ENCODE measurements at places on chromosomes 1 and 21.

- DNase-seq, result peak; percentile 60
These were observed 32.4 kb upstream of the ECE1 start for GRCh38 chr1:21322681-21323016.

DNA sequence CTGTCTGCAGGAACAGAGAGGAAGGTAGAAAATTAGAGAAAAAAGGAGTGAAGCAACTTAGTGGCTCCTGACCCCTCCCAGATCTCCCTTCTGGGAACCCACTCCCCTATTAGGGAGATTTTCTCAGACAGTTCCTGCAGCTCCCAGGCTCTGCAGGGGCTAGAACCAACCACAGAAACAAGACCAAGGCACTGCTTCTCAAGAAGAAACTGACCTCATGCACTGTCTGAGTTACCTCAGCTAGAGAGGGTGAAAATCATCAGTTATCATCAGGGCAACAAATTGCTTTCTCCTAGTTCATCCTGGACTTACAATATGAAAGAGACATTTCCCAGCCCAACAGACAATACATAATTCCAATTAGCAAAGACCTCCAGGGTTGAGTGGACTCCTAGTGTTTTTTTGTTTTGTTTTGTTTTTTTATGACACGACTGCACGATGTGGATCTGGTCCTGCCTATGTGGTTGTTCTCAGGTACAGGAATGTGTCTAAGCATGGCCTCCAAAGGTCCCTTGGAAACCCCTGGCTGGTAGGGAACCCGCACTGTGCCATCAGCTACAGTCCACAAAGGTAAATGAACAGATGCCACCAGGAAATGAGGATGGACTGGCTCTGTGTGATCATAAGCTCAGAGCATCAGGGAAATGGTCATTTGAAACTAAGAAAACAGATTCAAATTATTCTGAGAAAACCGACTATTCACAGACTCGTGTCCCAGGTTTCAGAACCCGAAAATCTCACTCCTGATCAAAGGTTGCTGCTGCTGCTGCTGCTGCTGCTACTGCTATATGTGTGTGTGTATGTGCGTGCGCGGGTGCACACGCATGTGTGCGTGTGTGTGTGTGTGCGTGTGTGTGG, 65.3 kb downstream of the LAMC2 start:
- DNase-seq, result no peak

DNA sequence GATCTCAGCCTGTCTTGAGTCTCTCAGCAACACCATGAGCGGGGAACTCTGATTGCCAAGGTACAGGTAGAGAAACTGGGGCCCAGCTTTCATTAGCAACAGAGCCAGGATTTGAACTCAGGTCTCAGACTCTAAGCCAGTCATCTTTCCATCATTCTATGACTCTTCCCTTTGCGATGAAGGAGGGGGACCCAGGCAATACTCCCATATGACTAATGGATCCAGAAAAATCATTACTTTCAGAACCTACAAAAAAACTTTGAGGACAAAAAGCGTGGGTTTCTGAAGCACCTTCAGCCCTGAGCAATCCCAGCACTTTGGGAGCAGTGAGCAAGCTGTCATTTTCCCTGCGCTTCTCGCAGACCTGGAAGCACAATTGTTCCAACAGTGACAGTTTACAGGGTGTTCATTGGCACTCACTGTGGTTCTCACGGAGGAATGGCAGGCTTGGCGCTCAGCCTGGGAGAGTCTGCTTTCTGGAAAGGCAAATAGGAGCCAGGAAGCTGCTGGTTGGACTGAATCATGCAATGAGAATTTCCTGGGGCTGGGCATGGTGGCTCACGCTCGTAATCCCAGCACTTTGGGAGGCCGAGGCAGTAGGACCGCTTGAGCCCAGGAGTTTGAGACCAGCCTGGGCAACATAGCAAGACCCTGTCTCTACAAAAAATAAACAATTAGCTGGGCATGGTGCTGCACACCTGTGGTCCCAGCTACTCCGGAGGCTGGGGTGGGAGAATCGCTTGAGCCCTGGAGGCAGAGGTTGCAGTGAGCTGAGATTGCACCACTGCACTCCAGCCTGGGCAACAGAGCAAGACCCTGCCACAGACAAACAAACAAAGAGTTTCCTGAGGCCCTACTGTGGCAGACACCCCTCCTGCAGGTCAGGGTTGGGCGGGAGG, 40.1 kb downstream of the SLC2A7 start:
- peak; percentile 98 for DNase-seq

GRCh38 chr1:193011406-193011805, 47.8 kb downstream of the UCHL5 start:
- DNase-seq, result no peak

DNA sequence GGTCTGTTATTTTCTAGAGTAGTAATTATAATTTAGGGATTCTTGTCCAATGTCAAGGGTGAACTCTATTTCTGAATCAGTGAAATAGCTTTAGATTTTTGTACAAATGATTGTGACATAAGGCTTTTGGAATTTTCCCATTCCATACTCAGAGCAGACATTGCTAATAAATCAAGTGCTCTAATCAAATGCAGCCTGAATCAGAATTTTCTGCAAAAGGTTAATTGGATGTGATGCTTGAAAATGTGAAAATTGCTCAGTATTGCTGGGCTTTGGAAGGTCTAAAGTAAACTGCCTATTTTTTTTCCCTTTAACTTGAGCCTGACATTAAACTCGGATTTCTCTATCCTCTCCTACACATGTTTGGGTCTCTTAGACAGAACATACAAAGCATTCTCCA, 23.2 kb downstream of the SGIP1 start:
- DNase-seq, result no peak

DNA sequence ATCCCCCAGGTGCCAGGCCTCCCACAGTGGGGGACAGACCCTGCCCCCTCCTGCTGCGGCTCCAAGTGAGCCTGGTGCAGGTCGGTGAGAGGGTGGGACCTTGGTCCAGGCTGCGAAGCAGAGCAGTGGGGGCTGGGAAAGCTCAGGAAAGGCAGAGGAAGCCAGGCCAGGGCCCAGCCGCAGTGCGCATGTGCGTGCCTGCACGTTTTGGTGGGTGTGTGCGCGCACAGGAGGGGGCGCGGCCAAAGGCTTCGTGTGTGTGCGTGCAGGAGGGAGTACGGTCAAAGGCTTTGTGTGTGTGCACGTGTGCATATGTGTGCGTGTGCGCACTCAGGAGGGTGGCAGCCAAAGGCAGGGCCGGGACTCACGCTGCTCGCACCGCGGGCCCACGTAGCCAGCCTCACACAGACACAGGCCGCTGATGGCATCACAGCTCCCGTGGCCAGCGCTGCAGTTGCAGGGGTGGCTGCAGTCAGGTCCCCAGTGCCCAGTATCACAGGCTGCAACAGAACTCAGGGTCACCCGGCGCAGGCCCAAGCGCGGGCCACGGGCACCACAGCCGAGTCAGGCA, 45.9 kb downstream of the ARHGEF16 start:
- no peak for DNase-seq

GRCh38 chr1:210072129-210072528, 134.1 kb downstream of the SYT14 start:
- no peak for DNase-seq

DNA sequence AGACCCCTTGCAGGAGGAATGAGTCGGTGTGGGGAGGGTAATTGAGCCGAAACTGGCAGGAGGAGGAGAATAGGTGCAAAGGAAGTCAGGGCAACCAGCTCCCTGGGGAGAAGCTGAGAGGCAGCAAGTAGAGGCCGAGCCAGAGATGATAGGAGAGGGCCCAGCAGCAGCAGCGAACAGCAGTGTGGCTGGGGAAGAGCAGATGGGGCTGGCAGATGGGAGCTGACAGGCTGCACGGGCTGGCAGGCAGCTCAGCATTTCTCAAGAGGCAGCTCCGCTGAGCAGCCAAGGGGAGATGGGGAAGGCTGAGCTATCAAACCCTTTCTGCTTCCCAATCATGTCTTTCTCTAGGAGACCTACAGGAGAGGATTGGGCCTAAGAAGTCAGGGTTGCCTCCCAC, 158.2 kb downstream of the TRIM33 start:
- peak; percentile 63 for DNase-seq

- no peak for DNase-seq
These were observed 3.0 kb upstream of the TENT5C start for GRCh38 chr1:117602862-117603261.

GRCh38 chr1:235054936-235055335, 73.7 kb downstream of the TOMM20 start:
- no peak for DNase-seq

- DNase-seq, result no peak
These were observed 136.2 kb downstream of the SLC35F3 start for GRCh38 chr1:234040446-234041317.

DNA sequence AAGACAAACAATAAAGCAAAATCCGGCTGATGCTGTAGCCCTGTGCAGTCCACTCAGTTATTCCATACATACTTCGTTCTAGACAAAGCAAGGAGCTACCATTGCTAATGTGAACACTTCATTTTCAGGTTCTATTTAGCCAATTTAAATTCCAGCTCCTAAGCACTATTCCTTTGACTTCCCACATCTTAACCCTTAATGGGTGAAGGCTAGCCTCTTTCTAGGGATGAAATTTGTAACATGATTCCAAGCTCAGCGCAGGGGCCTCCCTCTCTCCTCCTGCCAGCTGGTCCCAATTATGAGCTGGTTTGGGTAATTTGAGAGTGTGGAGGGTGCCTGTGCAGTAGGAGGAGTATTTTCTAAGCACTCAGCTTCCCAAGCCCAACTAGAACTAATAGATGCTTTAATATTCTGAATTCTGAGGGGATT, 53.9 kb upstream of the PTGFRN start:
- DNase-seq, result no peak

GRCh38 chr1:68111519-68112436, 61.4 kb upstream of the DIRAS3 start:
- peak; percentile 92 for DNase-seq

DNA sequence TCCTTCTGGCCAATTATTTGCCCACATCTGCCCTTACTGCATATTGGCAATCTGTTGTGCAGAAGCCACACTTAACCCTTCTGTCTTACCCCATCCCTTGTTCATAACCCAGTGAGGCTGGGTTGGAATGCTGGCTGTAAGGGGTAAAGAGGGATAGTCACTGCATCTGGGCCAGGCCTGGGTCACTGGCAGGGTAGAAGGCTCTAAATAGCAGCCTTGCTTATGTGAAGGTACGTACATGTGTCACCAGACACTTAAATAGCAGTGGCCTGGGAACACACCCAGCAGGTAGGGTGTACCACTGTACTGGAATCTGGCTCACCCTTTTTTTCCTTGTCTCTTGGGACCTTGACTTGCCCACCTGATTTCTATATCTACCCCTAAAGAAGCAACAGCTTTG, 9.9 kb upstream of the TARS2 start:
- DNase-seq, result peak; percentile 10

- DNase-seq, result peak; percentile 49
These were observed 4.5 kb upstream of the TUFT1 start for GRCh38 chr1:151535326-151536271.

- peak; percentile 50 for DNase-seq
These were observed 22.2 kb upstream of the PTPN14 start for GRCh38 chr1:214573386-214574318.

DNA sequence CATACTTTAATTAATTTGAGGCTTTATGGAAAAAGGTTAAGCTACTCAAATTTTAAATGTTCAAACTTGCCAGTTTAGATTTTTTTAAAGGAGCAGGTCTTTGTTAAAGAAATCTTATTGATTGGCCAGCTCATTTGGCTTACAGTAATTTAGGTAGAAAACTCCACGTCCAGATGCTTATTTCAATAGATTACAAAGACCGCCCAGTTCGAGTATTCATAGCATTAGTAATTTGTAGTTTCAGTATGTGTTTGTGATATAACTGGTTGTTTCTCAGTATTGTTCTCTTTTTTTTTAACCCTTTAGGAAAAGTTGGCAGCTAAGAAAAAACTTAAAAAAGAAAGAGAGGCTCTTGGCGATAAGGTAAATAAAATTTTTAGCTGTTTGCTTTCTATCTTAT, 1.6 kb downstream of the RPF1 start:
- DNase-seq, result no peak

GRCh38 chr1:57832612-57833011, 408.8 kb upstream of the DAB1 start:
- no peak for DNase-seq

GRCh38 chr1:64195081-64195395, 8.4 kb upstream of the UBE2U start:
- no peak for DNase-seq

- DNase-seq, result peak; percentile 7
These were observed 76.5 kb upstream of the DESI2 start for GRCh38 chr1:244576259-244576892.

DNA sequence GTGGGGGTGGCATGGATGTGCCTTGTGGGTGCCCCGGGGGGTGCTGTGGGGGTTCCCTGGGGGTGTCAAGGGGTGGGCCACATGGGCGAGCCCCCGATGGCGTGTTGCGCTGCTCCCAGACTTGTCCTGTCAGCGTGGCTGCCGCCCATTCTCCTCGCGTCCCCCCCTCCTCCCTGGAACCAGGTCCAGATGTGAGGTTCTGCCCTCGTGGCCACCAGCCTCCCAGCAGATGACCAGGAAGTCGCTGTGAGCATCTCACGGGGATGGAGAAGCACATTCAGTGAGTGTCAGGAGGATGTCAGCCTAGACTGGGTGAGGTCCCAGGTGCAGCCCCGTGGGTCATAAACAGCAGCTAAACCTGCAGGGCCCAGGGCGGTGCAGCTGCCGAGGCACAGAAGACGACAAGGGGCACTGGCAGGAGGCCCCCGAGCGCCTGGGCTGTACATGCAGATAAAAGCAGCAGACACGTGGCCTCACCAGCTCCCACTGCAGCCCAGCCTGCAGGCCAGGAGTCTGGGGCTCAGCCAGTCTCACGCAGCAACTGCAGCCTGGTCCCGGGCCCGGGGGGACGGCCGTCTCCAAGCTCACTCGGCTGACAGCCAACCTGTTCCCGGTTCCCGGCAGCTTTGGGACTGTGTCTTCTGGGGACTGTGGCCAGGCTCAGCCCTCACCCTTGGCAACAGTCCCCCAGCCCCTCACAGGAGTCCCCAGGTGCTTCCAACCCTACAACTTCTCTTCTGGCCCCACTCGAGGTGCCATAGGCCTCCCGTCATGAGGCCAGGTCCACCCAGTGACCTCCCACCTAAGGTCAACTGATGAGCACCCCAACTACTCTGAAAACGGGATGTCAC, 17.5 kb upstream of the COL6A2 start:
- no peak for DNase-seq

GRCh38 chr1:209937996-209938959, at the start of gene SYT14:
Gene SYT14, plus strand, starts transcription at chr1:209938217. Its CDS starts 48 bp downstream, at chr1:209938265.
- DNase-seq, result peak; percentile 64

GRCh38 chr1:2431103-2431502, 18.7 kb upstream of the PEX10 start:
- no peak for DNase-seq

GRCh38 chr1:219340796-219341195, 167.1 kb downstream of the LYPLAL1 start:
- DNase-seq, result peak; percentile 51

DNA sequence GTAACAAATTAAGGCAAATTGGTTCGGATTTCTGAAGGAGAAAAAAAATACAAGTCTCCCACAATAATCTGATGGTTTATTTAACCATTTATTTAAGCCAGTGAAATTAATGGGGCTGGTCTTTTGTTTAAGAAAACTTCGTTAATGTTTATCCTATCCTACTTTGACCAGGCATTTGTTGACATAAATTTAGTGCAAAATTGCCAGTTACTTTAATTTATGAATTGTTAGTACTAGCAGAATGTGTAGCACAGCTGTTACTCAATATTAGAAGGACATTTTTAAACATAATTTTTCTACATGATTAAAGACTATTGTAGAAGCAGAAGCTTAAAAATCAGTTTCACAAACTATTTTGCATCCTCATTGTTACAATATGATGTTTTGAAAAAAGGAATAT, 687.6 kb upstream of the PTBP2 start:
- DNase-seq, result no peak

GRCh38 chr1:22673486-22674409, 20.7 kb downstream of the C1QB start:
- DNase-seq, result peak; percentile 77

Data from cardiac fibroblast (primary cell).